ENCODE measurements at places on chromosomes 3 and 15. TPM values are rescaled to one million over a fixed set of nuclear protein-coding genes. Genes with fewer than 3 reads are reported as not detected.

- no peak for DNase-seq
Observed at GRCh38 chr15:70220490-70221096, 122.9 kb upstream of the TLE3 start.

DNA sequence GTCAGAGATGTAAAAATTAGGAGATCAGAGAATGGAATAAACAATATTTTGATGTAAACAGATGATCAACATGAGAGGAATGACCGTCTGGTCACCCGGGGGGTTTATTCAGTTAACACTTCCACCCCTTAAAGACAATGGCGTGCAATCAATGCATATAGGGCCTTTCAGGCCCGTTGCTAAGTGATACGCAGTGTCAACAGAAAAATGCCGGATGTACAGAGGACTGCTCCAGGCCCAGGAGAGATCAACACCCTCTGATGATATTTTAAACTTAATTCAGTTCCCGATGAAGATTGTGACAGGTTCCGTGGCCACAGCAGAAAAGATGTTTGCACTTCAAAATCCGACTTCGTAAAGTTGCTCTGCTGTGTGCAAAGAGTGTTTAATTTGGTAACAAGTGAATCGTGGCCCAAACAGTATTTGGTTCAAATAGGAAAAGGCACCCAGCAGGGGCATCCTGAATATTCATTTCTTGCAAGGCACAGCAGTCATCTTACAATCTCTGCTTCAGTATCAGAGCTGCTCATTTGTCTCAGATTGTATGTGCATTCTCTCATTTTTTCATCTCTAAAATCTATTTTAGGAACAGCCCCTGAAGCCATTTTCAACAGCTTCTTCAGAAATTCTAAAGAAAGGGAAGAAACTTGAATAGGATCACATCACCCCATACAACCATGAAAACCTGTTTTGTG, 72.6 kb downstream of the FOXB1 start:
- no peak for DNase-seq

- DNase-seq, result no peak
Observed at GRCh38 chr3:49509028-49509561, 39.0 kb downstream of the DAG1 start.

DNA sequence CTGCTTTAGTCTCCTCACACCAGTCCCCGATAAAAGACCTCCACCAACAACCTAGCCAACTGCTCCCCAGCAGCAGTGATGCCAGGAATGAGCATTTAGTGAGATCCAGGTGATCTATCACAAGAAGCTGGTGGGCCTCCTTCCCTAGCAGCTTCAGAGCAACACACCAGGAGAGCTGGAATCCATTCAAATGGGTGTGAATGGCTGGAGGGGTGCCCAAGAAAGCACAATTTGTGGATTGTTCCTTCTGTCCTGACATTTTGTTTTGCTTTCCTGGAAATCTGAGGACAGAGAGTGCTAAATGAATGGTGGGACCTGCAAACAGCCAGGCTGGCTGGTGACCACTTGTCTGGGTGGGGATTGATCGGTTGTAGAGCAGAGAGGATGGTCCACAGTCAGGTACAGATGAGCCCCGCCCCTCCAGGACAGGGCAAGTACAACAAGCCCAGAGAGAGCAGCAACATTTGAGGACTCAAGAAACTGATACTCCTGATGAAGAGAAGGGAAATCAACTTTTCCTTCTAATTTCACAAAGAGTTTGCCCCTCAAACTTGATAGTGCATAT, 316.8 kb downstream of the VPS13C start:
- DNase-seq, result no peak

The ERC2 gene
- total RNA-seq, result 0.53 TPM

The AGTR1 gene
- not detected for total RNA-seq

GRCh38 chr3:64741341-64741740, 53.5 kb upstream of the ADAMTS9 start:
- DNase-seq, result no peak

- no peak for DNase-seq
Observed at GRCh38 chr3:25438791-25439555, 10.9 kb downstream of the RARB start.

GRCh38 chr3:194548346-194549321, 61.8 kb upstream of the ATP13A3 start:
- no peak for DNase-seq

DNA sequence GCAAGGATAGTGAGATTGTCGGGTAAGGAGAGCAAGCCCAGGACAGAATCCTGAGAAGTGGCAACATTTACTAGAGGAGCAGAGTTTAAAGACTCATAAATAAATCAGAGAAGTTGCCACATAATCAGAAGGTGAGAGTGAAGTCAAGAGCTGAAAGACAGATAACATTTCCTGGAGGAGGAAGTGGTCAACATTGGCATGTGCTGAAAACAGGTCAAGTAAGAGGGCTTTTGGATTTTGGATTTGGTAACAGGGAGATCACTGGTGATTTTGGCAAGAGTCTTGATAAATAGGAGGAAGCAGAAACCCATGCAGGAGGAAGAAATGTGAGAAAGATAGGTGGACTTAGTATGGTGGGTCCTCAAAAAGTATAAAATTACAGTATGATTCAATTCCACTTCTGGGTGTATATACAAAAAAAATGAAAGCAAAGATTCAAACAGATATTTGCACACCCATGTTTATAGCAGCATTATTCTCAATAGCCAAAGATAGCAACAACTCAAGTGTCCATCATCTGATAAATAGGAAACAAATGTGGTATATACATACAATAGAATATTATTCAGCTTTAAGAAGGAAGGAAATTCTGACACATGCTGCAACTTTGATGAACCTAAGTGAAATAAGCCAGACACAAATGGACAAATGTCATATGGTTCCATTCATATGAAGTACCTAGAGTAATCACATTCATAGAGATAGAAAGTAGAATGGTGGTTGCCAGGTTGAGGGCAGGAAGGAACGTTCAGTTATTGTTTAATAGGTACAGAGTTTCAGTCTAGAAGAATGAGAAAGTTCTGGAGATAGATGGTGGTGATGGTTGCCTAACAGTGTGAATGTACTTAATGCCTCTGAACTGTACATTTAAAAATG, 27.3 kb upstream of the MBNL1 start:
- DNase-seq, result peak; percentile 2

The TM6SF1 gene
- 46.6 TPM for total RNA-seq

- DNase-seq, result no peak
Observed at GRCh38 chr3:184982076-184982475, 170.1 kb downstream of the VPS8 start.

- no peak for DNase-seq
Observed at GRCh38 chr15:89002830-89003229, 85.4 kb upstream of the ABHD2 start.

DNA sequence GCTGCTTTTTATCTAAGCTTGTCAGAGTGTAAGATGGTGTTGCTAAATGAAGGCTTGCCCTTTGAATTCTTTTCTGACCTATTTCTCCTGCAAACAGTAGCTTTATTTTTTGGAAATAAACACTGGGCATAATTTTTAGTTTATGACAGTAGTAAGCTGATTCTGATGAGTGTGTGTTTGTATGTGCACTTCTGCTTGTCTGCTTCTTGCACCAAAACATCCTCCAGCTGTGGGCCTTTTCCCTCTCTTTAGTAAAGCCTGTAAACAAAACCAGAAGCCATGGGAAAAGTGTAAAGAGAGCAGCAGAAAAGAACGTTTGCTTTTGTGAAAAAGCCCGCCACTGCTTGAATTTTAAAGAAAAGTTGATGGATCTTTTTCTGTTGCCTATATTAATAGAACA, 136.4 kb upstream of the IL12A start:
- DNase-seq, result no peak

- DNase-seq, result no peak
Observed at GRCh38 chr15:95263751-95264150, 1032.4 kb downstream of the MCTP2 start.

All from pulmonary artery endothelial cell (primary cell).